Kidney epithelial cell (primary cell): ENCODE measurements at places on chromosomes 12 and 14.

DNA sequence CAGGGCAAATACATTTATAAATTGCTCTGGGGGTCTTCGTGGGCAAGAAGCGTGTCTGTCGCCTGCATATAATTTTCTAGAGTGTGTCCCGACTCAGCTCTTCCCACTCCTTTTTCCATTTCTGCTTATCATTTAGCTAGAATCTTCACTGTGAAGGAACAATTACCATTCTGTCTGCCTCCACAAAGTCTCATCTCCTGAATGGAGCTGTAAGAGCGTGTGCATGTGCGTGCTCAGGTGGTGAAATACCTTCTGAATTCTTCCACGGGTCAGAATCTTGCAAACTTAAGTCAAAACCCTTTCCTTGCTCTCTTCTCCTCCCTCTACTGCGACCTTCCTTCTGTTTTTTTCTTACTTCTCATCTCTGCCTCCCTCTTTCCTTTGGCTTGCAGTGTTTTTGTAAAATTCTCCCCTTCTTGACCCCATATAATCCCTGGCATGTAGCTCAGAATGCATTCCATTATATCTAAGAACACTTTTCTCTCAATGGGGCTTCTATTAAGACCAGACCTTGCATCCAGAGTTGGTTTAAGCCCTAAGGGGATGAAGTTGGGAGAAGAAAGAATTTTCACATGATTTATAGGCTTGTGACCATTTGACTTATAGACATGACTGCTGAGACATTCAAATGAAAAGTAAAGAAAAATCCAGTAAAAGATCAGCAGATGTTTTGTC lies 25.0 kb upstream of the GSG1 start:
- no peak for DNase-seq

GRCh38 chr12:53560351-53560750 lies 53.1 kb upstream of the NPFF start:
- DNase-seq: no peak

GRCh38 chr12:87266305-87266704 lies 762.9 kb downstream of the C12orf50 start:
- no peak for DNase-seq

GRCh38 chr12:103269946-103270345 lies 225.8 kb downstream of the C12orf42 start:
- no peak for DNase-seq

- no peak for DNase-seq
Measured at GRCh38 chr12:118336123-118336522, 36.6 kb downstream of the TAOK3 start.

GRCh38 chr14:85338895-85339294 lies 191.0 kb upstream of the FLRT2 start:
- no peak for DNase-seq

- no peak for DNase-seq
Measured at GRCh38 chr12:21644516-21644915, 13.1 kb downstream of the LDHB start.

DNA sequence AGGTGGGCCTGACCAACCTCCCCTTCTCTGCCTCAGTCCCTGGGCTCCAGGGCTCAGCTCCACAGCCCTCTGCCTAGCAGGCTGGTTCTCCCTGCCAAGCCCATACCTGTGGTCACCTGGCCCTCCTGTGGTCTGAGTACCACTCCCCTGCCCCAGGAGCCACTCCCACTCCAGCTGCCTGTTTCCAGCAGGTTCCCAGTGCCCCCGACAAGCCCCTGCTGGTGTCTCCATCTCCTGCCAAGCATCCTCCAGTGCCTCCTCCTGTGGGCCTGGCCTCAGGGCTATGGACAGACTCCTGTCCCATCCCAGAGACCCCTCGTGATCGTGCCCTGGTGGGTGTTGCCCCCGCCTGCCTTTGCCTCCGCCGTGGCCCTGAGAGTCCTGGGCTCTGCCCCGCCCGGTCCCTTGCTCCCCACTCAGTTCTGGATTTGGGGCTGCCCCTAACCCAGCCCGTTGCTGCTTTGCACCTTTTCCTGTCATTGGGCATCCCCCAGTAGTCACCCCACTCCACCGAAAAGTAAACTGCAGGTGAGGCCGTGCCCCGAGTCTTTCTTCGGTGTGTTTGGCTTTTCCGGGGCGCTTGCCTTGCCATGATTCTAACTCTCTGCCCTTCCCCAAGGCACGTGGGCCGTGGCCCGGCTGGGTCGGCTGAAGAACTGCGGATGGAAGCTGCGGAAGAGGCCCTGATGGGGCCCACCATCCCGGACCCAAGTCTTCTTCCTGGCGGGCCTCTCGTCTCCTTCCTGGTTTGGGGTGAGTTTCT lies 9.8 kb downstream of the MEG3 start:
- DNase-seq: no peak

- no peak for DNase-seq
Measured at GRCh38 chr12:61823102-61823501, 437.1 kb upstream of the USP15 start.

DNA sequence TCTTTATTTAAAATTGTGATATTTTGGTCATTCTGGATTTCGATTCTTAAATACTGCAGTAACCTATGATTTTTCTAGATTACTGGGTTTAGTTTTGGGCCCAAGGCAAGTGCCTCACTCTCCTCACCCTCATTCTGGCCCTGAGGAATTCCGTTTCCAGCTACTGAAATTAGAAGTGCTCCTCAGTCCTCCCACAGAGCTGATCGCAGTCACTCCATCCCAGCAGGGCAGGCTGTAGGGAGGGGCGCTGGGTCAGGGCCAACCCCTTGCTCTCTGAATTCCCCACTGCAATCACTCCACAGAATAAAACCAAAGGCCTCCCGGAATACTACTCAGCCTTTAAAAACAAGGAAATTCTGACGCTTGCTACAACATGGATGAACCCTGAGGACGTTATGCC lies 66.5 kb upstream of the DIO3 start:
- DNase-seq: no peak
